Central memory CD8-positive, alpha-beta T cell (primary cell): ENCODE measurements at places on chromosomes 16 and 17.

GRCh38 chr16:54632322-54633220 is 298.1 kb upstream of the IRX5 start:
- DNase-seq = no peak

- DNase-seq = no peak
These were observed 728 bp upstream of the NMT1 start for GRCh38 chr17:45060382-45060796.

- DNase-seq = no peak
These were observed 4.3 kb downstream of the TMEM11 start for GRCh38 chr17:21209511-21210175.

- DNase-seq = no peak
These were observed 21.4 kb downstream of the DEXI start for GRCh38 chr16:10920726-10921427.

- DNase-seq = no peak
These were observed 99.4 kb downstream of the SALL1 start for GRCh38 chr16:51051671-51052070.

DNA sequence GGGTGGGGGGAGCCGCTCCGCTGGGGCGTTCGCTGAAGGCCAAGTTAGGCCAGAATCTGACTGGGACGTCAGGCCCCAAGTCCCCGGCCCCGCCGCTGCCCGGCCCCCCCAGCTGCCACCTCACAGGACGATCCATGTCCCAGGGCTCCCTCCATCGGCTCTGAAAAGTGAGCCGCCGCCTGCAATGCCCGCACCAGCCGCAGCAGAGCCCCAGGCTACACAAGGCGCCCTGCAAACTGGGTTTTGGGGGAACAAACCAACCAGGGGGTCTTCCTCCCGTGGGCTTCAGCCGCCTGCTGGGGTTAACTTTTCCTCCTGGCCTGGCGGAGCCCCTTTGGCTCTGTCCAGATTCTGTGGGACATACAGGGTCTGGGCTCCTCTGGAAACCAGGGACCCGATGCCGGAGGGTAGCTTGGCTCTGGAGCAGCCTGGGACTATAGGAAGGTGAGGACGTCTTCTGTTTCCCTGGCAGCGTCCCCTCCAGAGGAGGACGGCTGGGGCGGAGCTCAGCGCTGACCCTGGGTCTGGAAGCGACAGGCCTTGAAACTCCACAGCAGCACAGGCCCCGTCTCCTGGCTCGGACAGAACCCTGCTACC is 835 bp downstream of the NME4 start:
- DNase-seq = no peak

DNA sequence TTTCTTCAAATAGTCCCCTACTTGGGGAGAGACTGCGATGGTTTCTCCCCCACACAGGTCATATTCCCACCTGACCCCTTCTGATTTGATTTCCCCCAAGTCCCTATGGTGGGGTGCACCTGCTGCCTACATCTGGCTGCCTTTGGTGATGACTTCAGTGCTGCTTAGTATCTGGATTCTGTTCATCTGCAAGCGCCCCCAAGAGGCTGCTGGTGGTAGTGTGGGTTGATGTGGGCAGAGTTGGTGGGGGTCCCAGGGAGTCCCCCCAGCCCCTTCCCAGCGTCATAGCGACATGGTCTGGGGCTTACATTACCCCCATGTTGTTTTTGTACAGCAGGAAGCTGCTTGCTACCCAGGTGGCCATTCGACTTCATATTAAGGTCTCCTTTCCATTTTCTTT is 99.2 kb downstream of the NTN1 start:
- no peak for DNase-seq

GRCh38 chr16:24214992-24215391 is 41.1 kb upstream of the CACNG3 start:
- no peak for DNase-seq
